ENCODE measurements at places on chromosomes 2 and 18. TPM values are rescaled to one million over a fixed set of nuclear protein-coding genes. Genes with fewer than 3 reads are reported as not detected.

WDR35 gene
- total RNA-seq = 6.6 TPM

SULT1C4 gene
- total RNA-seq = 2.1 TPM

SERPINB5 gene
- not detected for total RNA-seq

COL4A3 gene
- 0.67 TPM for total RNA-seq

GALR1 gene
- 0.03 TPM for total RNA-seq

GKN2 gene
- not detected for total RNA-seq

DTNB gene
- total RNA-seq = 15.6 TPM

IL36G gene
- total RNA-seq = not detected

MATN3 gene
- total RNA-seq = 1.2 TPM

KLHL29 gene
- total RNA-seq = 23.6 TPM

TMEM247 gene
- total RNA-seq = not detected

KCNS3 gene
- 1.1 TPM for total RNA-seq

ANKRD29 gene
- total RNA-seq = 11.9 TPM

NCKAP5 gene
- total RNA-seq = 1.7 TPM

All from mesenteric fat pad (tissue), 1 donor.